ENCODE measurements at places on chromosomes 1 and 21. TPM values are rescaled to one million over a fixed set of nuclear protein-coding genes. Genes with fewer than 3 reads are reported as not detected.
A peak's percentile ranks its signal among the peaks of the same experiment; 100 is the strongest.

DNA sequence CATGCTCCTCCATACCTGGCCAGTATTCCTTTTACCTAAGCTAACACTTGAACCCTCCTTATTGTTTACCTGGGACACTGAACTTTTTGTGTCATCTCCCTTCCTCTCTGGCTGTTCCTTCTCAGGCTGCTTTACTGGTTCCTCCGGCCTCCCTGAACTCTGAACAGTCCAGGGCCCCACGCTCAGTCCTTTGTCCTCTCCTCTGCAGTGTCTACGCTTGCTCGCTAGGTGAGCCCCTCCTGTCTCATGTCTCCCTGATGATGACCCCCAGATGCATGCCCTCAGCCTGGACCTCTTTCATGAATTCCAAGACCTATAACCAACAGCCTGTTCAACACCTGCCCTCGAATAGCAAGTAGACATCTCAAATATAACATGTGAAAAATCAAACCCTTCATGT lies 108.4 kb upstream of the COA6 start:
- DNase-seq = no peak

DNA sequence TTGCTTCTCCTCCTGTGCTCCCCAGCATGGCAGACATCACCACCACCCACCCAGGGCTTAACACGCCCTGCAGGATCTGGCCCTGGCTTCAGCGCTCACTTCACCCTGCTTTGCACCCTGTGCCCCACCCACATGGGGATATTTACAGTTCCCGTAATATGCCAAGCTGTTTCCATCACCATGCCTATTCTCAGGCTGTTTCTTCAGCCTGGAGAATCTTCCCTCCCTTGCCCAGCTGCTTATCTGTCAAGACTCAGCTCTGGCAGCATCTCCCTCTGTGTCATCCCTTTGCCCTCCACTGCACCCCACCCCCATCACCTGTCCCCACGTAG lies 3.6 kb upstream of the AHCYL1 start:
- no peak for DNase-seq

GRCh38 chr1:150320667-150320978 lies 710 bp upstream of the PRPF3 start:
- DNase-seq = no peak

GRCh38 chr1:58204284-58204683 lies 342.2 kb downstream of the OMA1 start:
- no peak for DNase-seq

- no peak for DNase-seq
Measured at GRCh38 chr1:248751635-248752034, 3.9 kb downstream of the LYPD8 start.

GRCh38 chr1:55650444-55650843 lies 435.3 kb upstream of the USP24 start:
- DNase-seq = no peak

GRCh38 chr1:40880813-40881549 lies 18.8 kb upstream of the CITED4 start:
- DNase-seq = no peak

GRCh38 chr21:34732388-34732821 lies 63.6 kb downstream of the CLIC6 start:
- no peak for DNase-seq

DNA sequence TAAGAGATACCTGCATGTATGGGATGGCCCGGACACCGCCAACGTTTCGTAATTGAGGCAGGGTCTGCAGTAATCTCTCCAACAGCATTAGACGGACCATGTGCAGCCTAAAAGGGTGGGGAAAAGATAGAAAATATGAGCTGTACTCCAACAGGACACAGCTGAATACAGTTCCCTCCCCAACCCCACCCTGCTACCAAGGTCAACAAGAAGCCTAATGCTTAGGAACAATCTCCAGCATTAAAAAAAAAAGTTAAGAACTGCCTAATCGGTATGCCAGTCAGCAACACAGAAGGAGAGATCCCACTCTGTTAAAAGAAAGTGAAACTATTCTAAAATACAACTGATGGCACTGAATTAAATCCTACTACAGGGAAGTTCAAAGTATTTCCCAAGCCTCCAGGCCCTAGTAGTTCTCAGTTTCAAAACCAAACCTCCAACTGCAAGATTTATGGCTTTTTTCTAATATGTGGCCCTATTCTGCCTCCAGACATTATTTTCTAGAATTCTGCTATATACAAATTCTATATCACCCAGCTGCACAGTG lies 81.0 kb downstream of the UBR4 start:
- no peak for DNase-seq

DNA sequence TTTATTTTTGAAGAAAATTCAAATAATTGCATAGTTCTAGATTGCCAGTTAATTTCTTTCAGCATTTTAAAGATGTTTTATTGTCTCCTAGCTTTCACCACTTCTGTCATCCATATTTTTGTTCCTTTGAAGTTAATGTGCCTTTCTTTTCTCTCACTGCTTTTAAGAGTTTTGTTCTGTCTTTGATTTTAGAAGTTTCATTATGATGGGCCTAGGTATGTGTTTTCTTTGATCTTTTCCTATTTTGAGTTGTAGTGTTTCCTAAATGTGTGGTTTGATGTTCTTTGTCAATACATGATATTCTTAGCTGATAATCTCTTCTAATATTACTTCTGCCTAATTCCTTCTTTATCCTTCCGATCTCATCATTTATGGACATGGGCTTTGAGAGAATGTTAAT lies 378.7 kb downstream of the DISC1 start:
- DNase-seq = no peak

GRCh38 chr21:42107177-42107880 lies 36.2 kb downstream of the UMODL1 start:
- no peak for DNase-seq

GRCh38 chr1:9687120-9687873 lies 35.8 kb downstream of the PIK3CD start:
- DNase-seq = peak; percentile 68

DNA sequence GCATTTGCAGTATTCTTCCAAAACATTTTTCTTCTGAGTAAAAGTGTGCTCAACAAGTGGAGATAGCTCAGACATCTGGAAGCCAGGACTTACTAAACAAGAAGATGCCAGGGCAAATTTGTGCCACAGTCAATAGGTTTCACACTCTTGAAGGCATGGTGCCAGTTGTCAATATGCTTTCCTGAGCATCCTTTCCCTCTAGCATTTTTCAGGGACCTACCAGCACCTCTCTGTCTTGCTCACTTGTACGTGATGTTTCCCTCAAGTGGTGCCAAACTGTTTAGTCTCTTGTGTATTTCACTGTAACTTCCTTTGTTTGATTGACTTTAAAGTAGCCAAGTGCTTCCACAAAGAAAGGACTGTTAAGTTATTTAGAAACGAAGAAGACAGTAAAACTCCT lies 194.0 kb upstream of the SGIP1 start:
- no peak for DNase-seq

DNA sequence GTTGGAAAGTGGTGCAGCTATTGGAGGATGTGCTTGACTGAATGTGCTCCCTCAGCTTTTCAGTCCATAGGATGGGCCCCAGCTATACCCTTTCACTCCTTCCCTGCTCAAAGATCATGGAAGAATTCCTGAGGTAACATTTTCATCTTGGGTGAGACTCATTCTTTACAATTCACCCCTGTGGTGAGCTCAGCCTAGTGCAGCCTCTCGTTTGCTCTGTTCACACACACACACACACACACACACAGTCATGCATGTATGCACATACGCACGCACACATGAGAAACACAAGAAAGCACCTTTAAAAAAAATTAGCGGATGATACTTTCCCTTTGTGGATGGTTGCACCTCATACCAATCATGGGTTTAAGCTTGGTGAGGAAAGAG lies 25.8 kb downstream of the CCN1 start:
- DNase-seq = no peak

DNA sequence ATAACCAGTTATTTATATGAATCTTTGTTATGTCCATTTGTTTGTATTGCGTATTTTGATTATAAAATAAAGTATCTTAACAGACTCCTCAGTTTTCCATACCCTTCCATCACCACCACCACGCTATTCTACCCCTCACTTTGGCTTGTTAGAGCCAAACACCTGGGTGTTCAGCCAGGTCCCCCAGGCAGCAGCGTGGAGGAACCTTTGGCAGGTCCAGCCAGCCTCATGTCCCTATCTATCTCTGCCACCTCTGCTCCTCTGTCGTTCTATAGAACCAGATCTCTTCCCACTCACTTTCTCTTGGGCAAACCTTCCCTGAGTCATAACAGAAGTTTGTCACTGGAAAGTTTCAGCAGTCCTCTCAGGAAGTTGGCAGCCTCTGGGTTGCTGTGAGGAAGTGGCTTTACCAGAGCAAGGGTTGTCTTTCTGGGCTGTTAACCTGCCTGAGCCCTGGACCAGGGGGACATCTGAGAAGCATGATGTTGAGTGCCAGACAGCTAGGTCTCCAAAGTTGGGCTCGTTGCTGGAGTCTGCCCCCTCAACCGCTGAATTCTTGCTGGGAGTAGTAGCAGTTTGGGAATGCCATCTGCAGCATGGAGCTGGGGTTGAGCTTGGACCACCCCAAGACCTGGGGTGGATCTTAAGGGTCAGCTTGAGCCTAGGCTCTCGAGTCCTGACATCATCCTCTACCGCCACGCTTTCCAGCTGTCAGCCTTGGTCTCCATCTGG lies 996 bp upstream of the SH3BGRL3 start:
- DNase-seq = no peak

DNA sequence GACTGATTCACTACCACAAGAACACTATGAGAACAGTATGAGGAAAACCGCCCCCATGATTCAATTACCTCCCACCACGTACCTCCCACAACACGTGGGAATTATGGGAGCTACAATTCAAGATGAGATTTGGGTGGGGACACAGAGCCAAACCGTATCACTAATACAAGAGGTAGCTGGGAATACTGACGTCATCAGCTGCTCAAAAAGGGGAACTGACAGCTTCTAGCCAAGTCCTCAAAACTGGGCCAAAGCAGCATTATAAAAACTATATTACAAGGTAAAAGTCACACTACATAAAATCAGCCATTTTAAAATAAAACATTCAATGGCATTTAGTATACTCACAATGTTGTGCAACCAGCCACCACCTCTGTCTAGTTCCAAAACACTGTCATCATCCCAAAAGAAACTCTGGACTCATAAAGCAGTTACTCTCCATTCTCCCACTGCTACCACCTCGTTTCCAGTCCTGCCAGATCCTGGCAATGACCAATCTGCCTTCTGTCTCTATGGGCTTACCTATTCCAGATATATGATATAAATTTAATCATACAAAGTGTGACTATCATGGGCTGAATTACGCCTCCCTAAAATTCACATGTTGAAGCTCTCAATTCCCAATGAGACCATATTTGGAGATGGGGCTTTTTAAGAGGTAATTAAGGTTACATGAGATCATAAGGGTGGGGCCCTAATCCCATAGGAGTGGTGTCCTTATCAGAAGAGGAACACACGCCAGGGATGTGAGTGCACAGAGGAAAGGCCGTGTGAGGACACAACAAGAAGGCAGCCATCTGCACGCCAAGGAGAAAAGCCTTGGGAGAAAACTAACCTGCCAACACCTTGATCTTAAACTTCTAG lies 192.1 kb downstream of the SETD4 start:
- DNase-seq = no peak

GRCh38 chr1:248165186-248165585 lies 9.4 kb upstream of the OR2M2 start:
- DNase-seq = no peak

- DNase-seq = no peak
Measured at GRCh38 chr1:202958544-202959275, 598 bp upstream of the ADIPOR1 start.

- no peak for DNase-seq
Measured at GRCh38 chr1:42259059-42259738, 75.8 kb downstream of the FOXJ3 start.

- DNase-seq = no peak
Measured at GRCh38 chr21:31505975-31506374, 153.5 kb upstream of the SOD1 start.

- no peak for DNase-seq
Measured at GRCh38 chr1:212108981-212109380, 73.4 kb downstream of the DTL start.

Gene LRRC38
- not detected for total RNA-seq

Gene HSPA13
- total RNA-seq = 43.3 TPM

Gene EFNA3
- 2.4 TPM for total RNA-seq

Gene NBPF4
- total RNA-seq = 0.18 TPM

Gene GSTM5
- total RNA-seq = 41.6 TPM

Gene KRTAP19-7
- not detected for total RNA-seq

Gene ATP1A4
- total RNA-seq = 1.2 TPM

Gene ILF2
- 73.5 TPM for total RNA-seq

Gene ACKR1
- total RNA-seq = 156 TPM

Gene AKR7A3
- 1.6 TPM for total RNA-seq

Gene SLC30A10
- total RNA-seq = 0.62 TPM

Gene MAGOH
- 31.7 TPM for total RNA-seq

Gene CCT8
- 73.8 TPM for total RNA-seq

Gene MCOLN2
- 6.5 TPM for total RNA-seq

Data from sciatic nerve (tissue), 2 donors.